OCI-M1 (cell line): ENCODE measurements at places on chromosomes 7 and 10.

DNA sequence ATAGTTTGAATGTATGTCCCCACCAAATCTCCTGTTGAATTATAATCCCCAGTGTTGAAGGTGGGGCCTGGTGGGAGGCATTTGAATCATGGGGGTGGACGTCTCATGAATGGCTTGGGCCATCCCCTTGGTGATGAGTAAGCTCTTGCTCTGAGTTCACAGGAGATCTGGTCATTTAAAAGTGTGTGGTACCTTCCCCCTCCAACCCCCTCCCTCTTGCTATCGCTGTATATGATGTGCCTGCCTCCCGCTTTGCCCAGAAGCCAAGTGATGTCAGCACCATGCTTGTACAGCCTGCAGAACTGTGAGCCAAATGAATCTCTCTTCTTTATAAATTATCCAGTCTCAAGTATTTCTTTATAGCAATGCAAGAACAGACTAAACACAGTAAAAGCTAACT is 103.0 kb downstream of the CNOT4 start:
- DNase-seq = no peak

DNA sequence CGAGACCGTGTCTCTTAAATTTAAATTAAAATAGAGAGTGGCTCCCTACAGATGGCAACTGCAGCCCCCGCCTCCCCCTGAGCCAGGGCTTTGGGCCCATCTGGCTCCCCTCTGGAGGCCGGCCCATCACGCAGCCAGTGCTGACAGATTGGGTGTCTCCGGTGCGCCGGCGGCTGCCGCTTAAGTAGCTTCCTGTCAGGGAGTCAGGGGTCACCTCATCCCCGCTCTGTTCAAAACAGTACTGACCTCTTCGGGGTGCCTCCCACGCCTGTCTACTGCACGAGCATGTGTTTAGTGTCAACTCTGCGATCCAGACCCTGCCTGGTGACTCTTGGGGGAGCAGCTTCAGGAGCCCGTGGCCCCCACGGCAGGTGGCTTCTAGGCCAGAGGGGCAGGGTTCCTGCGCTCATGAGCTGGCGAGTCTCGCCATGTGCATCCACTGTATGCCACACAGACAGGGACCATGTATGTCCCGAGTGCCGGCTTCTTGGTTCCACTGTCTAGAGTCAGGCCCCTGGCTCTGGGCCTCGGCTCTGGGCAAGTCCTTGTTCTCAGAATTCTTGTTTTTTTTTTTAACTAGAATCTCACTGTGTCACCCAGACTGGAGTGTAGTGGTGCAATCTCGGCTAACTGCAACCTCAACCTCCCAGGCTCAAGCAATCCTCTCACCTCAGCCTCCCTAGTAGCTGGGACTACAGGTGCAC is 36.1 kb downstream of the KCTD7 start:
- DNase-seq = no peak

DNA sequence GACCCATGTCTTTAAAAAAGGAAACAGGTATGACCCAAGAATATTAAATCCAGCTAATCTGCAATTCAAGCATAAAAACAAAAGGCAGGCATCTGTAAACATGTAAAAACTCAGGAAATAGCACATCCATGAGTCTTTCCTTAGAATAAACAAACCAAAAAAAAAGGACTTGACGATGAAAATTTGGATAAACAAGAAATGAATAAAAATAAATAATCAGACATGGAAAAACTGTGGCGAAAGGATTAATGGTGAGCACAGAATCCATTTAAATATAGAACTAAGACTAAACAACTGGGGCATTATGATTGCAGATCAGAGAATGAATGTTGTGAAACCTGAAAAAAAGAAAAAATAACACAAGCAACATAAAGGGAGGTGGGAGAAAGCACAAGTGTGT is 170.1 kb downstream of the DOCK4 start:
- DNase-seq = no peak

GRCh38 chr10:30531751-30532530 is 97.6 kb downstream of the LYZL2 start:
- DNase-seq = peak; percentile 49

- DNase-seq = no peak
Measured at GRCh38 chr10:76523791-76524351, 1092.4 kb downstream of the LRMDA start.

DNA sequence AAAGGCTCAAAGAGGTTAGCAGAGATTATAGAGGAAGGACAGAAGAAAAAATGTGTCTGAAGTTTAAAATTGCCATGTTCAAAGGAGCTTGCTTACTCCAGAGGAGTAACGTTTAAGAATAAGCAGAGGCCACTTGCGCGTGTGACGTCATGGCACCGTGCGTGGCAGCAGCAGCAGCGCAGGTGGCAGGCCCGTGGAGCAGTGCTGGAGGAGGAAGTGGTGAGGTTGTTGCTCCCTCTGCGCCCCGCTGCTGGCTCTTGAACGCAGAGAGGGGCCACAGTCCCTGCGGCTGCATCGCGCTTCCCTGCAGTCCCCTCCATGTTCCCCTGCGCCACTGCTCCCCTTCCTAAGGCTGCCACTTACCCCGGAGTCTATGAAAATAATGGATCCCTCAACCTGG is 37.5 kb downstream of the GDI2 start:
- DNase-seq = no peak

DNA sequence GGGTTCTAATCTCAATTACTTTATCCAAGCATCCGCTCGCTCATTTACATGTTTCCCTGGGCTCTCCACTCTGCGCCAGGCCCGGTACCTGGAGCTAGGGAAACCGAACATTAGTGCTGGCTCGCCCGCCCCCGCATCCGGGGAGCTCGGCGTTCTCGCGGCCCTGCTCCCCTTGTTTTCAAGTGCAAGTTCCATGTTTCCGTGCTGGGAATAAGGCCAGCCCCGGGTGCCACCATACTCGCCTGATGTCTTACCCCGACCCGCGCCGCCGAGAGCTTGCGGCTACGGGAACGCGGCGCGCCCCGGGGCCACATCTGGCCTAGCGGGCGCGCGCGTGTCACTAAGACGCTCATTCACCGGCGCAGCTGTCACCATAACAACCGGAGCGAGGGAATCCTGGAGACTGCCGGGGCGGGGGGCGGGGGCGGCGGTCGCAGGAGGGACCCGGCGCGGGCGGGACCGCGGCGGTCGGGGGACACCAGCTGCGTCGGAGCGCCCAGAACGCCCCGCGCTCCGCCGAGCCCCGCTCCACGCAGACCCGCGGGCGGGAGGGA is at the start of gene NEURL1:
Gene NEURL1, plus strand, starts transcription at position 344 of the 554 bp plus-strand sequence. CDS start 683 bp downstream, outside the sequence.
- no peak for DNase-seq

DNA sequence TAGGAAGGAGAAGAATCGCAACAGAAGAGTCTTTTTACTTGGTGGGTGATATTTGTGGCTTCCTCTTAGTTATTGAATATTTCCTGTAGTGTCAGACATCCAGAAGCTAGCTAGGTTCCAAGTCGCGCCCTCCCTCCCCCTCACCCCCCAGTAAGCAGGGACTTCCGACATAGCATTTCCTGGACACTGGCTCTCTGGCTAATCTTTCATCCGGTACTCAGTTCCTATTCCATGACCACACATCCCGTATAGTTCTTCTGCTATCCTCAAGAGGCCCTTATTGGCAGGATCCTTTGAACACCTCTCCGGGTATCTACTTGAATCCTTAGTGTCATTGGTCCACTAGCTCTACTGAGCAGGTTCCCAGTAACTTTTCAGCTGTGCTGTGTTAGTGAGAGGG is 167.8 kb downstream of the HDAC9 start:
- DNase-seq = no peak

DNA sequence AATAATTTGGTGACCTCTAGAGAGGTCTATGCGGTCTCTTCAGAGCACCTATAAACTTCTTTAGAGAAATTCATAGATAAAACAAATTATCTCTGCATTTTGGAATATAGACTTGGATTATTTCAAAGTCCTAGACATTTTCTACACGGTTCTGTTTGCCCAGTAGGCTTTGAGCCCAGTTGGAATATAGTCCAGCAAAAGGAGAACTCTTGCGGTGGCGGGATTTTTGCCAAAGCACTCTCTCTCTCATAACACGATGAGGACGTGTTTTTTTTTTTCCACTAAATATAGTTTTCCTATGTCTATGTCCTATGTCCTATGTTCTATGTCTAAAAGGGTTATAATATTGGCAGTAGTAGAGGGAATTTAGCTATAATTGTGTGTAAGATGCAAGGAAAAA is 164.9 kb upstream of the AGR3 start:
- no peak for DNase-seq

- DNase-seq = no peak
Measured at GRCh38 chr7:144907577-144907976, 71.7 kb upstream of the TPK1 start.

- no peak for DNase-seq
Measured at GRCh38 chr7:120278773-120279172, 5.8 kb downstream of the KCND2 start.

DNA sequence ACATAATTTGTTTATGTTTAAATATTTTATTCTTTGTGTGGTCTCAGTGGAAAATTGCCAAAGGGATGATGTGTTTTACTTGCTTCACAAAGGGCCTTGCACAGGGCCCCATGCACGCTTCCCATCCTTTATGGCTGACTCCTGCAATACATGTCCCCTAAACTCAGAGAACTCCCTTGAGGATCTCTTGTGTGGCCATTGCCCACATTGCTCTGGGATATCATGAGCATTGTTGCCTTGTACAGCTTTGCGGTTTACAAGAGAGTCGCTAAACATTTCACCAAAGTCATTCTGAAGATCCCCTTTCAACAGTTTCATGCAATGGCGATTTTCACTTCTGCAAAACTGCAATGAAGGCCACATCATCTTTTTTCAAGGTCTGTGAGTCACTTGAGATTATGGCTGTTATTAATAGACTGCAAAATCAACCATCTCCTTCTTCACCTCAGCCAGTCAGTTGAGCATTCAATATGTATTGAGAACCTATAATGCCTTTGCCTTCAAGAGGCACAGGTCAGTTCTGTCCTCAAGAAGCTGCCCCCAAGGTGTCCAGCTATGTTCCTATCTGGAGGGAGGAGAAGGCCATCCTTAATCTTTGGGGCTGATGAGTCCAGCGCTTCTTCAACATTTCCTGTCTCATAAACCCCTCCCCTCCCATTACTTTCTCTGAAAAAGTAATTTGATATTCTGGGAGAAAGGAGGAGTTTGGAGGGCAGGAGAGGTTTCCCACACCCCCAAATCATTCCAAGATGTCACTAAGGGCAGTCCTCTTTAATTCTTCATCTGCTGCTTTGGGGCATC is 108.1 kb downstream of the CCDC71L start:
- DNase-seq = peak; percentile 13

- DNase-seq = no peak
Measured at GRCh38 chr7:70288781-70289456, 690.6 kb downstream of the AUTS2 start.

- DNase-seq = no peak
Measured at GRCh38 chr7:142885311-142886230, at the start of gene TRPV6. Gene TRPV6, minus strand, starts transcription at chr7:142885745.

DNA sequence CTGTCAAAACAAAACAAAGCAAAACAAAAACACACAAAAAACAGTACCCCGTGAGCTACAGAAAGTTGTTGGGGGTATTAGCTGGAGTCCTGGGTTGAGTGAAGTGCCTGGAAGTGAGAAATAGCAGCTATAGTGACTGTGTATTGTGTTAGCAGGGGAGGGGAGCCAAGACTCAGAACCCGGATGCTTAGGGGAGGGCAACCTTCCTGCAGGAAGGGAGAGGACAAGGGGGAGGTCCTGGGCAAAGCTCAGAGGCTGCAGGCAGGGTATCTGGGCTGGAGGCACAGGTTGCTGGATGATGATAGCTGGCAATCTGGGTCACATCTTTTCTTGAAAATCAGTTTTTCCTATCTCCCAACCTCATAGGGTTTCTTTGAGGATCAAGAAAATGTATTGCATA is 75.8 kb upstream of the PARD3 start:
- DNase-seq = no peak

- no peak for DNase-seq
Measured at GRCh38 chr7:130611218-130611617, 57.3 kb downstream of the COPG2 start.

- DNase-seq = peak; percentile 14
Measured at GRCh38 chr10:14740684-14741247, 33.9 kb downstream of the FAM107B start.

GRCh38 chr7:78828317-78828716 is 625.1 kb downstream of the MAGI2 start:
- no peak for DNase-seq

GRCh38 chr7:45897042-45897690 is 8.9 kb downstream of the IGFBP1 start:
- DNase-seq = no peak

DNA sequence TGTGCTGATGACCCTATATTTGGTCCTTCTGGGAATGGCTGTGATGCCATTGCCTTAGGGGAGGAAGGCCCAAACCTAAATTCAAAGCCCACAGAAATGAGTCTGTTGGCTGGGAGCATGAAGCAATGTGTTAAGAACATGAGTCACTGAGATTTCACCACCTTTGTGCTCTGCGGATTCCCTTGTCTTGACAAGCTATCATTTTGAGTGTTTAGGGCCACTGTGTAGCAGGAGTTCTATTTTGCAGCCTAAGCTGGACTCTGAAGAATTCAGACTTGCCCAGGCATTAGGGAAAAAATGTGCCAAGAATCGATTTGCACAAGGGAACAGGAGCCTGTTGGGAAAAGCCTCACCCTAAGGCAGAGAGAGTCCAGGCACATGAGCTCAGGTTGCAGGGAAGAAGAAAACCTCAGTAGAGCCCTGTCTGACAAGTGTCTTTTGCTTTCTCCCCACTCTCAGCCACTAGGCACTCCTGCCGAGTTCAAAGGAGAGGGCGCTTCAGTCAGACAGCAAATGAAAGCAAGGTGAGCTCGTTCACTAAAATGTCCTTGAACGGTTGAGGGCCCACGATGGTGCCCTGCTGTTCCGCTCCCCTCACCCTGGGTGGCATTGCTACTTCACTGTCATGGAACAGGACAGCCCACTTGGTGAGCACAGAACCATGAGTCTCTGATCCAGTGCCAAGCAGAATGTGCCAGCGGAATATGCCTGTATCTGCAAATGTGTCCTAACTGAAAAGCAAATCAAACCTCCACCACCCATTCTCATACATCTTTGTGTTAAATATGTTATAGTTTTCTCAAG is 93.6 kb downstream of the PRLHR start:
- no peak for DNase-seq

DNA sequence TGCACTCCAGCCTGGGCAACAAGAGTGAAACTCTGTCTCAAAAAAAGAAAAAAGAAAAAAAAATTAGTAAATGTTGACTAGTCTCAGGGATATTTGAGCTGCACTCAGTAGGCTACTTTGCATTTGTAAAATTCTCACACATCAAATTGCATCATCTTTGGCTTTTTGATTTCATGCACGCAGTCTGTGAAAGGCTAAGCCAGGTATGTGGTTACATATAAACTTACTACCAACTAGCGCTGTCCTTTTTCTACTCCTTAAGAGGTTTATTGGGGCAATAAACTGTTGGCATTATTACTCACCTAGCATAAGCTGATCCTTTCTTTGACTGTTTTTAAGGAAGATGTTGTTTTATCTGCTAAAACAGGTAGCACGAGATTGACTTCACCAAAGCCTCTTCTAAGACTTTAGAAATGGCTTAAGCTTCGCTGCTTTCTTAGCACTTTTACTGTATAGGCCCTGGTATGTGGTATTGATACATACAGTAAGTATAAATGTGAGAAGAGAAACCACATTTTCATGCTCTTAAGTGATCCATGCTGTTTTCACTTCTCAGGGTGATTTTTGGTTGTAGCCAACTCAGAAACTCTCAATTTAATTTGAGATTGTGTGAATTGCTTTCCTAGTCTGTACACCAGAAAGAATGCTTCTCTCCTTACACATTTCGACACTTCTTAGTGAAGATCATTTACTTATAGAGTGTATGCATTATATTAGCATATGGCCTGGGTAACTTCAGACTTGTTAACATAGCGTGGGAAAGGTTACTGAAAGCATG is 323.9 kb downstream of the AUTS2 start:
- no peak for DNase-seq

- DNase-seq = peak; percentile 45
Measured at GRCh38 chr7:29647020-29647654, 83.5 kb downstream of the PRR15 start.

- DNase-seq = no peak
Measured at GRCh38 chr10:110651044-110651958, 7.2 kb downstream of the RBM20 start.
